Activated CD4-positive, CD25-positive, alpha-beta regulatory T cell (primary cell): ENCODE measurements at places on chromosomes 1 and 21.

DNA sequence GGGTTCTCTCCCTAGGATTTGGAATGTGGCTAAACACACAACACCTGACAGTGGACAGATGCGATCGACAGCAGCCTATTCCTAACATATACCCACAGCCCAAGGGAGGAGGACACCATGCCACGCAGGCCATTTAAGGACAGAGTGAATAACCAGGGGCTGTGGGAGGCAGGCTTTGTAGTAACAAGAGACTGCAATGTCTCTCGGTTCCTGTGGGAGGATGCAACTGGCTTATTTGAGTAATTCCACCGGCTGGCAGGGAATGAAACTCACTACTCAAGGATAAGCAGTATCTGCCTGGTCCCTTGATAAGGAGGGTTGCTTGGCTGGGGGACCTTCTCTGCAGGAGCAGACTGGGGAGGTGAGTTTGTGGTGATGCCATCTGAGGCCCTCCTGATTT lies 109.6 kb downstream of the PCP4 start:
- DNase-seq = no peak

- DNase-seq = no peak
Measured at GRCh38 chr1:219174460-219175211, 958 bp downstream of the LYPLAL1 start.

DNA sequence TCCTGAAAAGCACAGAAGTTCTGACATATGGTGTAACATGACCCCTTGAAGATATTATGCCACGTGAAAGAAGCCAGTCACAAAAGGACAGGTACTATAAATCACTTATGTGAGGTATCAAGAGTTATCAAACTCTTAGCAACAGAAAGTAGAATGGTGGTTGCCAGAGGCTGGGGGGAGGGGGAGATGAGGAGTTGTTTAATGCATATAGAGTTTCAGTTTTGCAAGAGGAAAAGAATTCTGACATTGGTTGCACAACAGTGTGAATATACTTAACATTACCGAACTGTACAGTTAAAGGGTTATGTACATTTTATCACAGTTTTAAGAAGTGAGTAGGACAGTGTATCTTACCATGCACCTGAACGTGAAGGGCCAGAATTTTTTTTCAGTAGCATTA lies 80.0 kb downstream of the USP25 start:
- no peak for DNase-seq

DNA sequence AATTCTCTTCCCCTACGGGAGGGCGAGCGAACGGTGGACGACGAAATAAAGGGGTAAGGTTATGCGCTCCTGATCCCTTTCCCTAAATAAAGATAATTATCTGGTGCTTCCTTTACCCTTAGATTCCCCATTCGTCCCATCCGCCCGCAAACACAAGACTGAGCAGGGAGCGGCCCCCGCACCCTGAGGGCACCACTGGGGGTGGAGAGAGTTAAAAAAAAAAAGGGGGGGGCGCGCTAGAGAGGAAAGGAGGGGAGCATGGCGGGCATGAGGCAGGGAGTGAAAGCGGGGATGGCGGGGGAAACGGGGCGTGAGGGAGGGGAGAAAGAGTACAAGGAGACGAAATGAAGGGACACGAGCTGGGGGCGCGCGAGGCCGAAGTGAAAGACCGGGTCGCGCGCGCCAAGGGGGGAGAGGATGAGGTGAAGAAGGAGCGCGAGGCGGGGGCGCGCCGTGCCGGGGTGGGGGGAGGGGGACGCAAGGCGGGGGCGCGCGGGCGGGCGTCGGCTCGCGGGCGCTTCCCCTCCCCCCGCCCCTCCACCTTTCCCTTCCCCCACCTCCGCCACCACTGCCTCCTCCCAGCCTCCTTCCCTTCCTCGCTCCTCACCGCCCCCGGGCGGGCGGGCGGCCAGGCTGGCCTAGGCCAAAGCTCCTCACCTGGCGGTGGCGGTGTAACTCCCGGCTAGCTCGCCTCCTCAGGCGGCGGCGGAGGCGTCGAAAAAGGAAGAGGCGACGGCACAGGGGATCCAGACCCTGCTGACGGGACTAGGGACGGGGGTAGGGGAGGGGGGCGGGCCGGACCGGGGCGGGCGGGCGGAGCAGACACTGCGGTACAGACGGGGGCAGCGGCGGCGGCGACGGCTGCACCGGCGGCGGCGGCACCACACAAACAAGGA lies 448 bp downstream of the GATAD2B start:
- peak; percentile 60 for DNase-seq

DNA sequence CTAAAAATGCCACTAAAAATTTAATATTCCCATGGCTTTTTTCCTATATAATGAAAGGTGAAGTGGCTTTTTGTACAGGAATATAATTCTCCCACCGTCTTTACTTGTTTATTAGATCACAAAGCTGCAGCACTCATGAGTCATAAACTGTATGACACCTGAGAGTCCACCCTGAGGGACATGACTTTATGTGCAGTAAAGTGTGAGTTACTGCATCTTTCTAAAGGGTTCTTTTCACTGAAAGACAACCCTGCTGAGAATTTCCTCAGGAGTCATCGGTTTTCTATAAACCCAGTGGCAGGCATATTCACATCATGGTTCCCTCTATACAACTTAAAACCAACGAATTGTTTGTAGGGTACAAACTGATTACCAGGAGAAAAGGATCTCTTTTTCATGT lies 77.4 kb downstream of the APP start:
- no peak for DNase-seq

DNA sequence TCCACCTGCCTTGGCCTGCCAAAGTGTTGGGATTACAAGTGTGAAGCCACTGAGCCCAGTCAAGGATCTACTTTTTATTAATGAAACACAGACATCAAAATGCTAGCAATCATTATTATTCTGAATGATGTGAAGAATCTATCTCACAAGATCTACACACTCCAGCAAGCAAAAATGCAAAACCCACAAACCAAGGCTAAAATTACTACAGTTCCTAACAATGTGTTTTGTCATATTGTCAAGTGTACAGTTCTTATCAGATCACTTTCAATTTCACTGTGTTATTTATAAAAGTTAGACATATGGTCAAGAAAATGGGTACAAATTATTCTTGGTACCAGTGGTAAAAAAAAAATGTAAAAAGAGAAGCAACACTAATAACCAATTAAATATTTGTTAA lies 61.3 kb upstream of the SDC3 start:
- no peak for DNase-seq

- no peak for DNase-seq
Measured at GRCh38 chr1:43437031-43437973, 16.4 kb downstream of the HYI start.

GRCh38 chr1:113073479-113073950 lies 517 bp downstream of the LRIG2 start:
- DNase-seq = no peak

GRCh38 chr1:227744668-227745067 lies 9.4 kb downstream of the SNAP47 start:
- no peak for DNase-seq

GRCh38 chr1:71647513-71648300 lies 566.9 kb upstream of the ZRANB2 start:
- DNase-seq = no peak

GRCh38 chr1:108079440-108080025 lies 114.6 kb upstream of the VAV3 start:
- no peak for DNase-seq

DNA sequence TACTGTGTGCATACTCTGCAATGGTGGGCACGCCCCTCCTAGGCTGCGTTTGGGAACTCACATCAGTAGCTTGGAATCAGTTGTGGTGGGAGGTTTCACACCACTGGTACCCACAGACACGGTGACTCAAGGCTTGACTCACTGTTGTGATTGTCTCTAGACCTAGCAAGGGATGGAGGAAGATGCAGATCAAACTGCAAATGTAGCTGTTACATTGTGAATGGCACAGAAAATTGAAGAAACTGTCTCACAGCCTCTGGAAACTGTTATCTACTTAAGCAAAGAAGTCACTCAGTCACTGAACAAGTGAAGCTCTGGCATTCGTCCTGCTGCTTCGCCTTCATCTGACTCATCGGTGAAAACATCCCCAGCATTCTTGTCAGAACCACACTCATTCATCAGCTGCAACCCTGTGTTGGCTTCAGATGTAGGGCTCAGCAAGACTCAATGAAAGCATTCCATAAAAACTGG lies 59.5 kb downstream of the POFUT2 start:
- DNase-seq = no peak

- no peak for DNase-seq
Measured at GRCh38 chr1:6612641-6613360, 730 bp upstream of the PHF13 start.

DNA sequence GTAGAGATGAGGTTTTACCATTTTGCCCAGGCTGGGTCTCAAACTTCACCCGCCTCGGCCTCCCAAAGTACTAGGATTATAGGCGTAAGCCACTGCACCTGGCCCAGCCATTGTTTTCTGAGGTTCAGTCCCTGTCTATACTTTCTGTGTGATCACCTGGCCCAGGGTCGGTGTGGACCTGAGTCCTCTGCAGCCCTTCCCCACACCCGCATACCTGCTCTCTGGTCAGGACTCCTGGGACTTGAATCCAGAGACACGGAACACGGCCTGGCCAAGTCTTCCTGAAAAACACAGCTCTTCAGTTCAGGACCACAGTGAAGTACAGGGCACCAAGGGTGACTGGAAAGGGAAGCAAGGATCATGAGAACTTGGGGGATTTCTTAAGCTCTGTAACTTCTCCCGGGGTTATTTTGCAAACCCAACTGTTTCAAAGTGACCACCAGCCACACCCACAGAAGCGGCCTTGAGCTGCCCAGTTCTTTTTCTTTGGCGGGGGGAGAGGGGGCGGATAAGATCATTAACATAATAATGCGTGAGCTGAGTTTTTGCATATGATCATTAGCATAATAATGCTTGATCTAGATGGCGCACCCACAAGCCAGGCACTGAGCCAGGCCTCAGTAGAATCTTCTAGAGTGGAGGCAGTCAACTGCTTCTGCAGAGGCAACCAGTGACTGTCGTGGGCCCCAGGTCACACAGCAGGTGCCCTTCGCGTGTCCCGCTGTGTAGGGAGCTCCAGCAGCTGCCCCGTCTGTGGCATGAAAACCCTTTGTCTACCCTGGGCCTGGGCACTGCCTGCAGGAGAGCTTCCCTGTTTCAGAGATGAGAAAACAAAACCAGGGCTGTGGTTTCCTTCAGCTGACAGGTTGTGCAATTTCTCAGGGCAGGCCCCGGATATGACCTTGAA lies 1.7 kb upstream of the NADK start:
- DNase-seq = no peak

GRCh38 chr1:201185123-201185453 lies 5.5 kb upstream of the IGFN1 start:
- DNase-seq = no peak

- DNase-seq = no peak
Measured at GRCh38 chr21:44359396-44359795, 6.0 kb downstream of the TRPM2 start.

DNA sequence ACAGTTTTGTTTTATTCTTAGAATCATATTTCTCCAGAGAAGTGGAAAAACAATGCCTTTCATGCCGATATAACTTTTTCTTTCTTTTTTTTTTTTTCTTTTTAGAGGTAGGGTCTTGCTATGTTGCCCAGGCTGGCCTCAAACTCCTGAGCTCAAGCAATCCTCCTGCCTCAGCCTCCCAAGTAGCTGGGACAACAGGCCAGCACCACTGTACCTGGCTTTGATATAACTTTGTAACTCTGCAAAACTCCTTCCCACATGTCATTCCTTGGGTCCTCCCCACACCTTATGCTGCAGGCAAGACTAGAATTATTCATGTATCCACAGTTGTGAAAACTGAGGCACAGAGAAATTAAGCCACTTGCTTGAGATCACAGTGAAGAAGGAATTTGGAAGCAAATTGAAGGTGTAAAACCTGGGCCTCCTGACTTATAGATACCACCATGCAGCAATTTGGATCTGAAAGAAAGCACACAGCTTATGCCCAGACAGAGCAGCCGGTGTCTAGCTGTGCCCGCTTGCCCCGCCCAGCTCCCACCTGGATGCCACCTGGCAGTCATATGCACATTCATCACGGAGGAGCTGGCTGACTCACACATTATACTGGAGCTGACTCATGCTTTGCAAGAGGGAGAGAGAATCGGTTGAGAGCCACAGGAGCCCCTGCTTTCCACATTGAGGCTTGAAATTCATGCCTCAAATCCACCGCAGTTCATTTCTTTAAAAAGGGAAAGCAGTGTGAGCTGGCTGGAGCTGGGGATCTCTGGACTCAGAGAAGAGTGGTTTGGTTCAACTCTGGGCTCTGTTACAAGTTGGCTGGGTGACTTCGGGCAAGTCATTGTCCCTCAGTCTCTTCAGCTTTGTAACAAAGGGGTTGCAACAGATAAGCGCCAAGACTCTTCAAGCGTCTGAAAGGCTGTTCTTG lies 8.3 kb upstream of the SLC2A1 start:
- DNase-seq = no peak

GRCh38 chr1:185895208-185895900 lies 161.2 kb downstream of the HMCN1 start:
- no peak for DNase-seq

- no peak for DNase-seq
Measured at GRCh38 chr21:33112681-33113080, 42.7 kb downstream of the OLIG1 start.

DNA sequence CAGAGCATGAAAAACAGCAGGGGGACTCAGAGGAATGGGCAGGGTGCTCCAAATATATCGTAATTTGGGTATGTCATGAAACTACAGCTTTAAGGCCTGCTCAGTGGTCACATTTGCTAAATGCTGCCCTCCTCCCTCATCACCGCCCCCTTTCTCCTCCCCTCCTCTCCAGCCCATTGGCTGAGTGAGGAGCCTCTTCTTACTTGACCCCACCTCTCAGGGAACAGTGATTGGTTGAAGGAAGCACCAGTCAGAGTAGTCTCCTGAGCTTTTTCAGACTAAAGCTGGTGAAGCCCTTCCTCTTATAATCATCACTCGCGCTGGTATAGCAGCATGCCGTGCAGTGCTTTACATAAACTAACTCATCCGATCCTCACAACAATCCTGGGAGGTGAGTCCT lies 10.0 kb upstream of the TTC39A start:
- no peak for DNase-seq

DNA sequence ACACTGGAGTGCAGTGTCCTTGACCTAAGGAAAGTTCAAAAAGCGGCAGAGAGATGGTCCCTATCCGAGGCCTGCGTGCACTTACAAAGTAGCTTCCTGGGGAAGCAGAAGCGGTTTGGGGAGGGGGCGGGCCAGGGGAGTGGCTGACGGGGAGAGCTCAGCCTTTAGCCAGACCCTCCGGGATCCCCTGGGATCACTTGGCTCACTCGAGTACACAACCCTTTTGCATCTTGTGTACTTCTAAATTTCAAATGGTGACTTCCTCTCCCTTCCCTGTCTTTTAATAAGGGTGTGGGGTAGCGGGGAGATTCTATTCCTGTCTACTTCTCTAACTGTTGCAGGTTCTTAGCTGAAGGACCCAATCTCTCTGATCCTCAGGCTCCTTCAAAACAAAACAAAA lies 18.1 kb upstream of the SNX27 start:
- DNase-seq = no peak

- DNase-seq = no peak
Measured at GRCh38 chr1:9062846-9063245, 6.6 kb downstream of the SLC2A5 start.

DNA sequence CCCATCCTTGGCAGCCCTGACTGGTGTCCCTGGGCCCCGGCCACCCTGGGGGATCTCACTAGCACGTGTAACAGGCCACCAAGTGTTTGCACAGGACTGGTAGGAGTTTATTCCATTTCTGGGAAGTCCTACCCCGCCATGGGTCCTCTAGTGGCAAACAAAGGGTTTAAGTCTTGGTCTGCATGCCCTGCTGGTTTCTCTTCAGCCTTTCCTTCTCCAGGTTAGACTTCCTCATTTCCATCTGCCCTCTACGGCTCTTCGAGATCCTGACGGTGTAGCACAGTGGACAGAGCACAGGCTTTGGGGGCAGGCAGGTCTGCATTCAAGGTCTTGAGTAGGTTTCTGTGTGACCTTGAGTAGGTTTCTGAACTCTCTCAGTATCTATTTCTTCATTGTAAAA lies 2.8 kb downstream of the AGTRAP start:
- DNase-seq = no peak
